ENCODE measurements at places on chromosomes 4 and X.

DNA sequence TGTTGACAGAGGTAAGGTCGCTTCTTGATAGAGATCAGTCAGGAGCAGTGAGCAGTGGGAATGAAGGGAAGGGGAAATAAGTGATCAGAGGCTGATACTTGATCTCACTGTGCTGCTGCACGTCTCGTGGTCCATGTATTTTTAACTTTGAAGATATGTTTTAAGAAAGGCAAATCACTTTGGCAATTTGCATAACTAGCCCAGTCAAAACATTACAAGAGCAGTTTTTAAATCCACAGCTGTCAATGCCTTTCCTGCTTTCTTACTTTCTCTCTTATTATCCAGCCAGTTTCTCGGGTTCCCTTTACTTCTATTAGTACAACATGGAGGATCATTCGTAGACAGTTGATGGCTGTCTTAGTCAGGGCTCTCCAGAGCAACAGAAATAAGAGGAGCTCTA, 472.8 kb downstream of the TMA16 start:
- no peak for DNase-seq

GRCh38 chr4:176440698-176441097, 120.9 kb downstream of the SPCS3 start:
- DNase-seq, result no peak

GRCh38 chr4:3833326-3833989, 67.3 kb downstream of the ADRA2C start:
- DNase-seq, result no peak

DNA sequence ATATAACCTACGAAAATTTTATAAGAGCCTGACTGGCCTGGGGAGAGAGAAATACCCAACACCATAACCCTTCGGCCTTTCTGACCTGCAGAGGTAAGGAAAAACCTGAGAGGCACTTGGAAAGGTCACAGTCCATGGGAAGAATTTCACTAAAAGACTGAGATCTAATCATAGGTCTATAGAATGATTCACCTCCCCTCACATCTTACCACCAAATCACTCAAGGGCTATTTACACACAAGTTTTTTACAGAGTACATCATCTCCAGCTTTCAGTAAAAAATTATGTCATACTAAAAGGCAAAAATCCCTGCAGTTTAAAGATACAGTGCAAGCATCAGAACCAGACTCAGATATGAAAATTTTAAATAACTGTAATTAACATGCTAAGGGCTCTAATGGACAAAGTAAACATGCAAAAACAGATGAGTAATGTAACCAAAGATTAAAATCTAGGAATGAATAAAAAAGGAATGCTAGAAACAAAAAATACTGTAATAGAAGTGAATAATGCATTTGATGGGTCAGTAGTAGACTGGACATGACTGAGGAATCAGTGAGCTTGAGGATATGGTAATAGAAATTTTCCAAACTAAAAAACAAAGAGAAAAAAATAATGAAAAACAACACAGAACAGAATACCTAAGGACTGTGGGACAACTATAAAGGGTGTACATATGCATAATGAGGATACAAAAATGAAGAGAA, 32.1 kb upstream of the SLC16A2 start:
- DNase-seq, result no peak

GRCh38 chr4:3654036-3654807, 112.0 kb upstream of the ADRA2C start:
- no peak for DNase-seq

- peak; percentile 61 for DNase-seq
These were observed 100.5 kb upstream of the TBC1D9 start for GRCh38 chr4:140856621-140857062.

DNA sequence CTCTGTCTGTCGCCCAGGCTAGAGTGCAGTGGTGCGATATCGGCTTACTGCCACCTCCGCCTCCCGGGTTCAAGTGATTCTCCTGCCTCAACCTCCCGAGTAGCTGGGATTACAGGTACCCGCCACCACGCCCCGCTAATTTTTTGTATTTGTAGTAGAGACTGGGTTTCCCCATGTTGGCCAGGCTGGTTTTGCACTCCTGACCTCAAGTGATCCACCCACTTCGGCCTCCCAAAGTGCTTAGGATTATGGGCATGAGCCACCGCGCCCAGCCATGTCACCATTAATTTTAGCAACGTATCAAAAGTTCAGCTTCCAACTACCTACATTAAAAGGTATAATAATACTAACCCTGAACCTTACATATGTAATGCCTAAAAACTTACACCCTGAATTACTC, 940 bp upstream of the UTP3 start:
- DNase-seq, result no peak

DNA sequence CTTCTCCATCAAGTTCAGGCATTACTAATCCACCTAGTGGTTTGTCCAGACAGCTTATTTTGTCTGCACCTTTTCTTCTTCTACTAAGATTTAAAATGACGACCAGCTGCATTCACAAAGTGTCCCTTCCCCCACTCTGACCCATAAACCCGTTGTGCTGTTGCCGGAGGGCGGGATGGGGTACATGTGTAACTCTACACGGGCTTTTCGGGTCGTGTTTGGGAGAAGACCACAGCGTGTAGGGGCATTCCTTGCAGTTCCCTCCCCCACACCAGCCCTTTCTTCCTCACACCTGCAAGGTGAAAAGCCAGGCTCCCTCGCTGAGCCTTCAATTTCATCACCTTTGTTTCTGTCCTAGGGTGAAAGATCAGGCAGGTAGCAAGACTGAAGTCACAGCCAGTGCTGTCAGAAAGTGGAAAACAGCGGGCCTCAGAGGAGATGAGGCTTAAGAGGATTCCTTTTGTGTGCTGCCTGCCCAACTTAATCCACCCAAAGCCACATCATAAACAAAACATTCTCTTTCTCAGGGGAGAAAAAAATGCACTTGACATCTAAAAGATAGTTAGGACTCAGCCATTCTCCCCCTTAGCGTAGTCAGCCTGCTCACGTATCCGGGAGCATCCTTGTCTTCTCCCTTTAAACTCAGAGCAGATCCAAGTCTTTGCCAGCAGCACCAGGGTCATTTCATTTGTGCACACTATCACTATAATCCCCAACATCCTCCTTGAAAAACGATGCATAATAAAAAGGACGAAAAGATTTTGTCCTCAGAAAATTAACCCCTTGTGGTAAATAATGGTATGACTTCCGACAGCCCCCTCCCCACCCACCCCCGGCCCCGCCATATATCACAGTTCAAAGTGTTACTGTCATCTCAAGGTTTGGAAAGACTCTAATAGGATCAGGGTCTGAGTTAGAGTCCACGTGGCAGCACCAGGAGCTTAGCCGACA, 599.0 kb downstream of the RAB28 start:
- DNase-seq, result no peak

- no peak for DNase-seq
These were observed 821 bp downstream of the SLITRK2 start for GRCh38 chrX:145818186-145819113.

DNA sequence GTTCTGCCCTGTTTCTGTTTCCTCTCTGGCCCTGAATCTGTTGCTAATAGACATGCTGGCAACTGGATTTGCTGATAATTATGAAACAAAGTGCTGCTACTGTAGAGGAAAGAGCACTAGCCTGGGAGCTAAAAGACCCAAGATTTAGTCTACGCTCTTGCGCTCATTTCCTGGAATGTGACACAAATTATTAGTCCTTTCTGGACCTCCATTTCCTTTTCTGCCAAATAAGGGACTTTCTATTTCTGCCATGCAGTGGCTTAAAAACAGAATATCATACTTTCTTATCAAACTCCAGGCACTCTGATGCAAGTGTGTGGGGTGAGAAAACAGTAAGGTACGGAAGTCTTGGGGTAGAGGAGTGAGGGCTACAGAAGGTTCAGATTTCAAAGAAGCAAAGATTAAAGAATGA, 48.3 kb upstream of the GPR174 start:
- DNase-seq, result no peak

DNA sequence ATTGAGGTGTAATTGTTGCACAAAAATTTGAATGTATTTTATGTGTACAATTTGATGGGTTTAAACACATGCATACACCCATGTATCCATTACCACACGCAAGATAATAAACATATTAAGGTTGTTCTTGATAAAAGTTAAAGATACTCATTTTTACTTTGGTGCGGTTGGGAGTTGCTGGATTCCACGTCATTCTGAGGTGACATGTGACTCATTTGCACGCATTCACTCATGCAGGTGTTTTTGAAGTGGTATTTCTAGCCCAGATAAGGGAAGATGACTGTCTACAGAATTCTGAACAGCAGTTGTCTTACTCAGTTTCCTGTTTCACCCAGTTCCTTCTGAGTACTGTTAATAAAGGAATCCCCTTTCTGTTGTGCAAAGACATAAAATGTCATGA, 142.0 kb downstream of the RTL3 start:
- no peak for DNase-seq

- peak; percentile 55 for DNase-seq
These were observed 108.8 kb downstream of the SPRY1 start for GRCh38 chr4:123505095-123506010.

DNA sequence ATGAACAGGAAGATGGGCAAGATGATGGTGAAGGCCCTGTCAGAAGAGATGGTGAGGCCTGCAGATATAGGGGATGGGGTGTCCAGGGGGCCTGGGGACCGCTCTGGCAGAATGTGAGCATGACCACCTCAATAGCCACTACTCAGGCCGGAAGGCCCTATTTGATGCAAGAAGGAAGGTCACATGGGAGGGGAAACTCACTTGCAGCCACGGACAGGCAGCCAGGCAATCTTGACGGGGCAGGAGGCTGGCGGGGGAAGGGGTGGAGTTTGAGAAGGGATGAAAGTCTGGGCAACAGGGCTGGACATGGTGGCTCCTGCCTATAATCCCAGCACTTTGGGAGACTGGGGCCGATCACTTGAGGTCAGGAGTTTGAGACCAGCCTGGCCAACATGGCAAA, 8.8 kb downstream of the SASH3 start:
- no peak for DNase-seq

DNA sequence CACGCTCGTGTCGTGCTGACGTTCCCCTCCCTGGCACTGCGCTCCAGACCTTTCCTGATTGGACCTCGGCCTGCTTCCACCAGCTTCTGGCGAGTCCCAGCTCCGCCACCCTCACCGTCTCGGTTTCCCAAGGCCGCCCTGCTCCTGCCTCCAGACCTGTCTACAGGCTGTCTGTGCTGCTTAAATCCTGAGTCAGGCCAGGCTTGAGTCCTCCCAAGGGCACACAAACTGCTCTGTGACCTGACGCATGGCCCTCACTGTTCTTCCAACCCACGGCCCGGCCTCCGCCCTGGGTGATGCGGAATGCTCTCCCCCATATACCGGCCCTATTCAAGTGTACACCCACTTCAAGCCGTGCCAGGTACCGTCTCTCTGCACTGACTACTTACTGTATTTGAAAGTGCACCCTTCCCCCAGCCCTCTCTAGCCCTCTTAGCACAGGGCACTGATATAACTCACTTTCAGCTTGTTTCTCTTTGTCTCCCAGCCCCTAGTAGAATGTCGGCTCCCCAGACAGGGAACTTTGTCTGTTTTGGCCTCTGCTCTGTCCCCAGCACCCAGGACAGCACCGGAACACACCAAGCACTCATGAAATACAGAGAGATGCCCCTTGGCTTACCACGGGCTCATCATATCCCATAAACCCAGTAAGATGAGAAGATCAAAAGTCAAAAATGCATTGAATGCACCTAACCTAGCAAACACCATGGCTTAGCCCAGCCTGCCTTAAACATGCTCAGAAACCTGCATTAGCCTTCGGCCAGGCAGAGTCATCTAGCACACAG, 63.1 kb upstream of the AFAP1 start:
- no peak for DNase-seq

DNA sequence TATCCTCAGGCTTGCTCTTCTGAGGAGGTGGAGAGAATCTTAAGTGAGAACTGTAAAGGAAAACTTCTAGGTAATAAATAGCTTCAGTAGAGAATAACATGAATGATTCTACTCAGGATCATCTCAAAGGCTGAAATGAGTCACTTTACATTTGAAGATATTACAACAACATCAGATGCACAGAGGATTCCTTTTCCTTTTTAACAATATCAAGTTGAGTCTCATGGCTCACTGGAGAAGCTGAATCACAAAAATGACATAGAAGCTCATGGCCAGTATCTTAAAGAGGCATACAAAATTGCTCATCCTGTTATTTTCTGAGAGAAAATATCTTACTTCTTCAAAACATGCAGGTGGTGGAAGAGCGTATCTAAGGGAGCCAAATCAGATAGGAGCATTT, 72.5 kb upstream of the EMCN start:
- DNase-seq, result no peak

DNA sequence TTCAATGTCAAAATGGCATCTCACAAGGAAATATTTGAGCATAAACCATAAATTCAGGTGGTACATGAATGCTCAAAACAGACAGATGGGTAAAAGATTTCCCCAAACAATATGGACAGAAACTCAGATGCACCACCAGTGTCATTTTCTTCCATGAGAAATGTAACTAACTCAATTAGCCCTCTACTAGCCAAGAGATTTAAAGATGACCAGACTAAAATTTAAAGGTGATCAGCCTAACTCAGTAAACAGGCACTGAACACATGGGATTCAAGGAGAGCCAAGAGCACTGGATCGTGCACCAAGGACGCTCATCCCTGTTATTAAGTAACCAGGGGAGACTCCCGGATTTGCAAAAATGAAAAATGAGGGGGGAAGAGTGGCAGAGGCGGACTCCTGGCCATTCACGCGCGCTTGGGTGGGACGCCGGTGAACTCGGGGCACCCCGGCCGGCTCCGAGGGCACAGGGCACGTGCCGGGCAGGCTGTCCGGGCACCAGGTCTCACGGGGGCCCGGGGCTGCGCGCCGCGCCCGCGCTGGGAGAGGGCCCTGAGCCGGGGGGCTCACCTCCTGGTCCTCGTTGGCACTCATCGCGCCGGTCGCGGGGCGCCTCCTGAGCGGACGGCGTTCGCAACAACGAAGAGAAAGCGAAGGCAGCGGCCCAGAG, 490 bp downstream of the RWDD4 start:
- DNase-seq, result peak; percentile 53

All from AG20443 (cell line).